ENCODE measurements at places on chromosomes 6 and 20.

GRCh38 chr6:27237089-27237803 lies 10.3 kb upstream of the PRSS16 start:
- DNase-seq: peak; percentile 60

- DNase-seq: no peak
These were observed 250.0 kb downstream of the UST start for GRCh38 chr6:148996815-148997214.

- no peak for DNase-seq
These were observed 82.9 kb downstream of the SCML4 start for GRCh38 chr6:107741191-107741680.

DNA sequence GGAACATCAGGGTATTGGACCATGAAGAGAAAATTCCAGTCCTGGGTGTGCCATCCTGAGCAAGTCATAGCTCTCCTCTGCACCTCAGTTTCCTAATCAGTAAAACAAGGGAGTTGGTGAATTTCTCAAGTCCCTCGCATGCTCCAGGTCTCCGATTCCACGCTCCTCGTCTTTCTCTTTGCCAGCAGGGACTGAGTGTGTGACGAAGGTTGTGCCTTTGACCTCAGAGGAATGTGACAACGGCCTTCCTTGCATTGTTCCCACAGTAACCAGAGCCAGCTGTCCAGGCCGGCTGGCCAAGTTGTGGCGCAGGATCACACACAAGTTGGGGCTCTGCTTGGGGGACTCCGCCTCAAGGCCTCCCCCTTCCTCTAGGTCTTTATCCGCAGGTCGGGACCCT lies 217.3 kb downstream of the ATXN1 start:
- no peak for DNase-seq

DNA sequence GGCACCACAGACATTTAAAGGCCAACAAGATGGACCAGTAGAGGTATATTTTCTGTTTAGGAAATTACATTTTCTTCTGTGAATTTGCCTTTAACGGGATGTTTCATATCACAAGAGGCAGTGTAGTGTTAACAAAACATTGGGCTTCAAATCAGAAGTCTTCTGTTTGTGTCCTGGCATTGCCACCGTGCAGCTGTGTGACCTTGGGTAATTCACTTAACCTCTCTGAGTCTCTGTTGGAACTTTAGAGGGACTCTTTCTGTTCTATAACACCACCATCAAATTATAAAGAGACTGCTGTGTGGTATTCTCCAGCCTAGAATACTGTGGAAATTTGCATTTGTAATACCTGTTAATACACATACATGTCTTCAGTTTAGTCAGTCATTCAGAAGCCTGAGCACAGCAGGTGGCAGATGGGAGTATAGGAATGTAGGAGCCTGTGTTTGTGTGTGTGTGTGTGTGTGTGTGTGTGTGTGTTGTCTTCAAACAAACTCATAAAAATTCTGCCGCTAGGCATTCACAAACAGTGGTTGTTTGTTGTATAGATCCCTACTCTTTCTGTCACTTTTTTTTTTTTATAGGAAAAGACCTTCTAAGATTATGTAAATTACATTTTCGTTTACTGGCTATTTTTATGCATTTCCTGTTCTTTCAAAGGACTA lies 22.6 kb downstream of the UST start:
- DNase-seq: no peak

GRCh38 chr20:43744966-43745730 lies 18.3 kb upstream of the GTSF1L start:
- DNase-seq: no peak

GRCh38 chr6:90403489-90404381 lies 107.1 kb upstream of the BACH2 start:
- no peak for DNase-seq

DNA sequence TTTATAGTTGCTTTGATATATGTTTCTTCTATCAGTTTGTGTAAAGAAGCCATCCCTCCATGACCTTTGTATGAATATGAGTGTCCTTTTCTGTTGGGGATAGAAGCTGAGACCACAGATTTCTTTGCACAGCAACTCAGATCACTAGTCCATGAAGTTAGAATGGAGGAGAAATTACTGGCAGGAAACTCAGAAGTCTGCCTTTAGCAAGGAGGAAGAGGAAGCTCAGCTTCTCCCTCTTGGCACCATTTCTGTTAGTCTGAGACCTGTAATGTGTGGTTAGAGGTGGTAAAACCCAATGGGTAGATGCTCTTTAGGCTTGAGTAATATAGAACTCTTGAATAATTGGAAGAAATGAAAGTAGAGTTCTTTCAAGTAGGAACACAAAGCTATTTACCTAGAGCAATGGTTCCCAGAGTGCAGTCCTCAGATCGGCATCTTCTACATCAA lies 995.3 kb upstream of the FLRT3 start:
- DNase-seq: no peak

- no peak for DNase-seq
These were observed 173.8 kb upstream of the NRSN1 start for GRCh38 chr6:23952245-23952644.

DNA sequence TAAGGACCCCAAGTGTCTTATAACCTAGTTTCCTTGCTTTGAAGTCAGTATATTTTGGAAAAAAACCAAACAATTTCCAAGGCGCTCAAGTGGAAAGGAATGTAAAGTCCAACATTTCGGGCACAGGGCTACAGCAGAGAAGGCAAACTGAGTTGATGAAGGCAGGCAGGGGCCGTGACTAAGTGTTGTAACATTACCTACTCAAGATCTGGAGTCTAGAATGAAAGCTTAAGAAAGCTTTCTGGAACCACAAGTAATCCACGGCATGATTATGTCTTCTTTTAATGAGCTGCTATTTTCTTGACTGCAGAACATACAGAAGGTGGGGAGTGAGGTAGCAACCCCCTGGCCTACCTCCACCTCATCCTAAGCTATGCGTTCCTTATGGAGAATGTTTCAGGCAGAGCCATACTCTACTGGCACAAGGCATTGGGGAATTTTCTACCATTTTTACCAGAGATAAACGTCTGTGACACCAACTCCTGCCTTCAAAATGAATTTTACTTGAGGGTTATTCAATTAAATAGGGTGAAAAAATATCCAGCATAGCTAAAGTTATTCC lies 4.3 kb downstream of the PPP1R10 start:
- DNase-seq: no peak

GRCh38 chr20:3803289-3803688 lies 7.2 kb downstream of the CDC25B start:
- DNase-seq: no peak

GRCh38 chr6:131062241-131063027 lies 611 bp downstream of the EPB41L2 start:
- no peak for DNase-seq

GRCh38 chr6:169271158-169271876 lies 17.7 kb upstream of the THBS2 start:
- DNase-seq: no peak

DNA sequence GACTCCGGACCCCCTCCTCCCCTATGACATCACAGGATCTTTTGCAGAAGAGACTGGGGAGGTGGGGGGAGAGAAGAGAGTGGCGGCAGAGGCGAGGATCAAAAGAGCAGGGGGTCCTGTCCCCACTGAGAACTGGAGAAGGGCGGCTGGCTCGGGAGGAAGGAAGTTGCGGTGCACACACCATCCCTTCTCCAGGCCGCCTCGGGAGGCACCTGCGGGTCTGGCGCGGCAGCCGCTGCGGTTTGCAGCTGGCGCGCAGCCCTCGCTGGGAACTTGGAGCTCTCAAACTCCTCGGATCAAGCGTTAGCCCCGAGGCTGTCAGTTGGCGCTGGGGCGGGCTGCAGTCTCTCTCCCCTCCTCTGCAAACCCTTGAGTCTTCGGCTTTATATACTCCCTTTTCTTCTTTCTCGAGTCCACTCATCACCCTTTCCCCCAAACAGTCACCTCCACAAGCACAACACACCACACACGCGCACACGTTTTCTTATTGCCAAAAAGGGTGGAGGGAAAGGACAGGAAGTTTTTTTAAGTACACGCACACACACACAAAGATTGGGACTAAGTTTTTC lies 180.7 kb downstream of the TBXT start:
- no peak for DNase-seq

GRCh38 chr6:144776031-144776819 lies 491.1 kb downstream of the UTRN start:
- no peak for DNase-seq

DNA sequence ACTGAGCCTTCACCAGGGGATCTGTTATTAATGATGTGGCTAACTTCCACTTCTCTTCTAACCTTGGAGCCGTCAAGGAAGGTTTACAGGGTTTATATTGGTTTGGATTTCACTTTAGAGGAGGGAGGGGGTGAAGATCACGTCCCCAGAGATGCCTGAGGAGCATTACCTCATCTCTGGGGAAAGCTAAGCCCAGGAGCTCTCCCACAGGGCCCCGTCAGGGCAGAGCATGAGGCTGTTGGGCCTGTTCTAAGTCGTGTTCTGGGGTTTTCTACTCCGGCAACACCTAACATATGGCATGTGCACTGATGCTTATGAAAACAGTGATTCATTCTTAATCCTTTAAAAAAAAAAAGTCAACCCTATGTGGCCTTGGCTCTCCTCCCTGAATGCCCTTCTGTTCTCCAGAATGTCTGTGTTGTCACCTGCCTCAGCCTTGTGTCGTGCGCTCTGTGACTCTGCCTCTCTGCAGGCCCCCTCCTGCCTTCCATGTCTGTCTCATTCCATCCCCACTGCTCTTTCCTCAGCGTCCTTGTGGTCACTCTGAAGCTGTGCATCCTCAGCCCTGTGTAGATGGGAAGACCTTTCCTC lies 97.4 kb upstream of the JARID2 start:
- DNase-seq: peak; percentile 42

- DNase-seq: no peak
These were observed 37.4 kb upstream of the HDAC2 start for GRCh38 chr6:114008331-114008730.

DNA sequence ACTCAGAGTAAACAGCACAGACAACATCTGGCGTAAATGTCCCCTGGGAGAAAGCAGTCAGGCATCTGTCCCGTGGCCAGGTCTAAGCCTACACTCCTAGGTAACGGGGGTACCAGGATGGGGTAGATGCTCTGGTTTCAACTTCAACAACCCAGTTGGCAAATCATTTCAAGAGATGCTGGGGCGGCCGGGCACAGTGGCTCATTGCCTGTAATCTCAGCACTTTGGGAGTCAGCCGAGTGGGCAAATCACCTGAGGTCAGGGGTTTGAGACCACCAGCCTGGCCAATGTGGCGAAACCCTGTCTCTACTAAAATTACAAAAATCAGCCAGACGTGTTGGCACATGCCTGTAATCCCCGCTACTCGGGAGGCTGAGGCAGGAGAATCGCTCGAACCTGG lies 12.3 kb downstream of the PREX1 start:
- DNase-seq: no peak

- no peak for DNase-seq
These were observed 352.5 kb upstream of the SASH1 start for GRCh38 chr6:147990159-147990558.

DNA sequence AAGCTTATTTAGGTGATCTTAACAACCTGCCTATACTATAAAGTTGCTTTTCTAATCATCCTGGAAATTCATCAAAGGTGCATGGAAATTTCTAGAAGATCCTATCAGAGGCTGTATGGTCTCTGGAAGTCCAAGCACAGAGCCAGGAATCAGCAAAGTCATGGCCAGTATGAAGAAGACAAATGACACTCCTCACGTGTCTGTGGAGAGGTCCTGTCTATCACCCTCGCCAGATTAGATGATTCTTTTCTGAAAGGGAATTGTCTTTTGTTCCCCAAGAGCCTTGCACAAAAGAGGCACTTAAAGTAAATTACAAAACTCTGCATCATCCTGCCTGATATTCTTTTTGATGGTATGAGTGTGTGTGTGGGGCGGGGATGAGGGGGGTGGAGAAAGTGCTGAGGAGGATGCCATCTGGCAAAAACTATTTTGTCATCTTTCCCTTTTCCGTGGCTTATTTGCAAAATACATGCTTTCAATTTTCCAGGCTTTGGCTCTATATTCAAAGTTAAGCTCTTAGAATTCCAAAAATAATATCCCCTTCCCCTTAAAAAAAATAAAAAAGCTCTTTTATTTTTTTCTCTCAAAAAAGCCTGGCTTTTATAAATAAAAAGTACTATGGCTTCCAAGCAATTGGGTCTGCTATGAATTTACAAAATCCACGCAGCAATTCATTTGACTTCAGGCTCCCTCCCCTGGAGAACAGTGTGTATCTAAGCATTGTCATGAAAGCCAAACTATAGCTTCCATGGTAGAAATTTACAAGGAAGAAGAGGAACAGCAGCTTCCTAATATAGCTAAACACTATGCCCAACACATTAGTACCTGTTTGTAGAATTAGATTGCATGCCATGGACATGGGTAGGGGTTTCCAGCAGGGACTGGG lies 185.2 kb upstream of the ARG1 start:
- no peak for DNase-seq

DNA sequence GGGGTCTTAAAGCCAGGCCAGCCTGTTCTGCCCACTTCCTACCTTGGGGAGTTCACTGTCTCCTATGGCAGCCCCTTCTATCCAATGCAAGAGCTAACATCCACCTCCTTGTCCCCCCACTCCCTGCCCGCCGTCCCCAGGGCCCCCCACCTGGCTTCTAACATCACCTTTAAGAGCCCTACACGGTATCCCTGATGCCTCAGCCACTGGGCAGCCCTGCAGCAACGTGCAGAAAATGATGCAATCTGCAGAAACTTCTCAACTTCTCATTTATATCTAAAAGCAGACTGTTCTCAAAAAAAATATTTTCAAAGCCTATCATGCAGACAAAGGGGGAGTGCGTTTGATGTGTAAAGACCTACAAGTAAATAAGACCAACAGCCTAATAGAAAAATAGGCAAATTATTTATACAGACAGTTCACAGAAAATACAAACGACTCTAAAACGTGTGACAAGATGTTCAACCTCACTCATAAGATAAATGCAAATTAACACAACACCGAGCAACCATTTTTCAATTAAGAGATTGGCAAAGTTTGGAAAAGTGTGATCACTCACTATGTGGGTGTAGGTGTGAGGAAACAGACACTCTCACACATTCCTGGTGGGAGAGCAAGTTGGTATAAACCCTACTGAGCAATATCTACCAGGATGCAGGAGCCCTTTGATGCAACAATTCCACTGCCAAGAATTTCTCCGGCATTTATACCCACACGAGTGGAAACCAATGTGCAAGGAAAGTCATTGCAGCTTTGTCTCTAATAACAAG lies 15.1 kb upstream of the HCK start:
- DNase-seq: no peak

GRCh38 chr6:108751282-108751681 lies 96.9 kb upstream of the ARMC2 start:
- DNase-seq: no peak

DNA sequence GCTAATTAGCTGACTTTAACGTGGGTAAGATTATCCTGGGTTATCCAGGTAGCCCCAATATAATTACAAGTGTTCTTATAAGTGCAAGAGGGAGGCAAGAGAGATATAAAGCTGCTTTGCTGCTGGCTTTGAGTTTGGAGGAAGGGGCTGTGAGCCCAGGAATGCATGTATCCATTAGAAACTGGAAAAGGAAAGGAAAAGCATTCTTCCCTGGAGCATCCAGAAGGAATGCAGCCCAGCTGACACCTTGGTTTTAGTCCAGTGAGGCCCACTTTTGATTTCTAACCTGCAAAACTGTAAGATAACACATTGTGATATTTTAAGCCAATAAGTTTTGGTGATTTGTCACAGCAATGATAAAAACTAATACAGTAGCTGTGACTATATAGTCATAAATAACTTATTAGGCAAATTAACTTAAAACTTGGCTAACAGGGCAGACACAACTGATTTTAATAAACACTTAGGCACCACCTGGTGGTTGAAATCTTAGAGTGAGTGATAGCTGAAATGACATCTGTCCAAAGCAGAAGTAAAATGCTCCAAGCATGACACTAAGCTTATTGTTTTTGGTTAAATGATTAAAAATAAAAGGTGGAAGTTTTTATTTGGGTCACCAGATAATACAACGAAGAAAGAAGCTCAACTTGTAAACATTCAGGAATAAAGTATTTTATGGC lies 35.6 kb downstream of the ADGRF4 start:
- DNase-seq: no peak

GRCh38 chr6:82066991-82067411 lies 180.5 kb downstream of the IBTK start:
- no peak for DNase-seq

All from HS-27A (cell line).